Smooth muscle cell of trachea (primary cell): ENCODE measurements at places on chromosomes 1 and 21. TPM values are rescaled to one million over a fixed set of nuclear protein-coding genes. Genes with fewer than 3 reads are reported as not detected.

The F5 gene
- under 0.01 TPM in 1 of 2 replicates, not detected in the other for total RNA-seq

The DEPDC1 gene
- total RNA-seq, result 3.3 and 35.5 TPM in 2 replicates

The JTB gene
- 118 and 186 TPM in 2 replicates for total RNA-seq

The PCP4L1 gene
- not detected in 2 replicates for total RNA-seq

The AGT gene
- 1.3 and 2.0 TPM in 2 replicates for total RNA-seq

The MNDA gene
- total RNA-seq, result not detected in 2 replicates

The RGS16 gene
- 0.29 and 0.66 TPM in 2 replicates for total RNA-seq

The FCRLA gene
- 1.5 and 2.3 TPM in 2 replicates for total RNA-seq

The DIO1 gene
- under 0.01 TPM in 1 of 2 replicates, not detected in the other for total RNA-seq

The SEC16B gene
- total RNA-seq, result 3.1 and 8.9 TPM in 2 replicates

The LEFTY2 gene
- total RNA-seq, result not detected in 2 replicates

The KRTAP6-1 gene
- not detected in 2 replicates for total RNA-seq

The LMX1A gene
- not detected in 2 replicates for total RNA-seq

The PCSK9 gene
- 0.50 and 0.87 TPM in 2 replicates for total RNA-seq

The IGSF21 gene
- not detected in 2 replicates for total RNA-seq

The HHIPL2 gene
- 0.58 and 0.83 TPM in 2 replicates for total RNA-seq

The GRIK3 gene
- total RNA-seq, result not detected in 2 replicates

The UQCRHL gene
- 1.2 and 2.0 TPM in 2 replicates for total RNA-seq

The CYP2J2 gene
- 0.29 and 0.50 TPM in 2 replicates for total RNA-seq

The CCDC190 gene
- total RNA-seq, result under 0.01 TPM in 1 of 2 replicates, not detected in the other

The PRR9 gene
- total RNA-seq, result not detected in 2 replicates

The MTARC1 gene
- total RNA-seq, result 1.2 and 3.0 TPM in 2 replicates

The TMPRSS15 gene
- total RNA-seq, result not detected in 2 replicates
